ENCODE measurements at places on chromosomes 11 and 22.

- DNase-seq = no peak
Observed at GRCh38 chr22:42343531-42344081, 73.2 kb upstream of the TCF20 start.

- DNase-seq = no peak
Observed at GRCh38 chr11:80816966-80817365, 1376.1 kb upstream of the TENM4 start.

- DNase-seq = no peak
Observed at GRCh38 chr11:73409431-73409830, 33.2 kb downstream of the RELT start.

DNA sequence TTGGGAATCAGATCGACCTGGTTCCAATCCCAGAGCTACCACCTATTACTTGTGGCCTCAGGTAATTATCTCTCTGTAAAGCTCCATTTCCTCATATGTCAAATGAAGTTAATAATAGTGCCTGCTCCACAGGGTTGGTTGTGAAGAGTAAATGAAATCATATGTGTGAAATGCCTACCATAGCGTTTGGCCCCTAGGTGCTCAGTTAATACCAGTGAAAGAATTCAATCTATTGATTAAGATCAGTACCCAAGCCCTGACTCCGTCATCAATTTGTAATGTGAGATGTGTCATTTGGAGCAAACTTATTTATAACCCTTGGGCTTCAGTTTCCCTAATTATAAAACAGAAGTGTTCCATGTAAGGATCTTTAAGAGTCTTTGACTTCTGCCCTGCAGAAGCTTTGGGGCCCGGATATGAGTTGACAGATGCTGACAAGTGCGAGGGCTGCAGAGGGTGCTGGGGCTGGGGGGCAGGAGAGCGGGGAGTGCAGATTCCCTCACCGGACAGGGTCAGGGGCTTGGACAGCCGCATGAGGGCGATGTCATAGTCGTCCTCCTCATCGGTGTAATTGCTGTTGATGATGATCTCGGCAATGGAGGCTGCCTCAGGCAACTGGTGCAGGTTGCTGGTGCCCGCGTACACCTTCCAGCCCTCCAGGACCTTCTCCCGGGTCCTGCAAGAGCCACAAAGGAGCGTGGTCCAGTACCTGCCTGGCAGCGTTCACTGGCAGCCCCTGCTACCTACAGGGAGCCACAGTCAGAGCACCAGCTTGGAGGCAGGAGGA lies 20.9 kb downstream of the TMPRSS13 start:
- no peak for DNase-seq

GRCh38 chr11:12841946-12842630 lies 167.0 kb upstream of the RASSF10 start:
- DNase-seq = peak; percentile 69

- no peak for DNase-seq
Observed at GRCh38 chr22:23782252-23782651, 4.5 kb upstream of the SMARCB1 start.

GRCh38 chr22:30186041-30186440 lies 60.5 kb downstream of the LIF start:
- no peak for DNase-seq

- no peak for DNase-seq
Observed at GRCh38 chr22:42654436-42655073, 5.4 kb upstream of the CYB5R3 start.

Data from bronchial epithelial cell (primary cell).